KBM-7 (cell line): ENCODE measurements at places on chromosomes 3 and 15.

GRCh38 chr15:62109982-62110851 is 43.4 kb downstream of the C2CD4A start:
- no peak for DNase-seq

- DNase-seq, result no peak
Measured at GRCh38 chr15:80550219-80550907, 144.7 kb upstream of the ABHD17C start.

- no peak for DNase-seq
Measured at GRCh38 chr3:184377374-184377773, 633 bp downstream of the THPO start.

DNA sequence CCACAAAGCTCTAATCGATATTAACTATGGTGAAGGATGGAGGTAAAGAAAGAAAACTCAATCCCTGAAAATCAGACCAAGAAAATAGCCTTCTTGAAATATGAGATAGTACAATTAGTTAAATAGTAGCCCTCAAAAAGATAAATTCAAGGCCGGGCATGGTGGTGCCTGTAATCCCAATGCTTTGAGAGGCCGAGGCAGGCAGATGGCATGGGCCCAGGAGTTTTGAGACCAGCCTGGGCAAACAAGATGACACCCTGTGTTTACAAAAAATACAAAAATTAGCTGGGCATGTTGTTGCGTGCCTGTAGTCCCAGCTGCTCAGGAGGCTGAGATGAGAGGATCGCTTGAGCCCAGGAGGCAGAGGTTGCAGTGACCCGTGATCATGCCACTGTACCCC is 31.6 kb upstream of the CEP152 start:
- no peak for DNase-seq

DNA sequence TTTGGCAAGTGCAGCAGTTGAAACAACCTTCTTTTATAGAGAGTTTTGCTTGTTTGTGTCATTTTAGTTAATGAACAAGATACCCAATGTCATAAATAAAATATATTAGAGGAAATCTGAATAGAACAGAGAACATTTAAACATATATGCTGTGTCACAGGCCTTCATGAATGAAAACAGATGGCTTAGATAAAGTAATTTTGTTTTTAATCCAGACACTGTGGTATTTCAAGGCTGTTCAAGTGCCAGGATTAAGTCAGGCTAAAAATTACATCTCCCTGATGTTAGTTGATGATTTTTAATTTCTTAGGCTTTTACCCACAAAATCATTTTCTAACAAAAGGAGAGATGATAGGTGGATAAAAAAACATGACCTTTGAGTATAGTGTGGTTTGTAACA is 4.9 kb upstream of the ACKR4 start:
- DNase-seq, result no peak

- DNase-seq, result no peak
Measured at GRCh38 chr3:104080088-104080626, 1286.6 kb upstream of the ALCAM start.

GRCh38 chr3:148975696-148976095 is 15.6 kb upstream of the GYG1 start:
- DNase-seq, result no peak

- DNase-seq, result no peak
Measured at GRCh38 chr15:27328186-27328585, 357.2 kb downstream of the GABRG3 start.

DNA sequence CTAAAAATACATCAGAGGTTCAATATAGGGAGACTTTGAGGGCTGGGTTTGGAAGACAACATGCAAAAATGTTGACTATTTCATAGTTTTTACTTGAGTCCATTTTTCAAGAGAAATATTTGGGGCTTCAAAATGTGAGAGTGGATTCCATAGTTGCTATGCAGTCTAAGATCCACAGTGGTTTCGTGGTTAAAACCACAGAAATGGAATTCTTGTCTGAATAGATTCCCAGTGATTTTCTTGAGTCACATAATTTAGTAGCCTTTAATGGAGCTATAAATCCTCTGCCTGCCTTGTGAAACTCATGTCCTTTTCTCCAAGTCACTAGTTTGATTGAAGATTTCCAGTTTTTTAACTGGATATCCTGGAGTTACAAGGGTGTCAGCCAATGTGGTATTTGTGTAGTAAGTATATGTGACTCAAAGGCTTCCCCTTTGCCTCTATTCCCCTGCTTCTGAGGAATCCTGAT is 94.7 kb upstream of the RBMS3 start:
- no peak for DNase-seq

- no peak for DNase-seq
Measured at GRCh38 chr15:48096355-48096786, 24.4 kb upstream of the SLC24A5 start.

- DNase-seq, result no peak
Measured at GRCh38 chr3:153852355-153852754, 268.8 kb upstream of the ARHGEF26 start.

GRCh38 chr15:79160211-79160610 is 69.6 kb upstream of the RASGRF1 start:
- DNase-seq, result no peak

DNA sequence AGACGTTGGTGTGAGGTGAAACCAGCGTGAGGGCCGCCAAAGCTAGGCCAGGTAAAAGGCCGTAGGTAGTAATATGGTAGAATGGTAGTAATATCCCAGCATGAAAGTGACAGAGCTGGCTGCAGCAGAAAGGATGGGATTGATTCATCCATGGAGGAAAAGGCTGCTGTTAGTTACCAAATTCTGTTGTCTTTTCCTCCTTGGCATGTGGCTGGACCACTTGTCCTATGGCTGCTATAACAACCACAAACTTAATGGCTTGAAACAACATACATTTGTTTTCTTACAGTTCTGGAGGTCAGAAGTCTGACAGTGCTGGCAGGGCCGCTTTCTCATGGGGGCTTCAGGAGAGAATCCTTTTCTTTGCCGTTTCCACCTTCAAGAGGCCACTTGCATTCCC is 47.8 kb upstream of the CHST2 start:
- no peak for DNase-seq

GRCh38 chr15:89305395-89305794 is 29.2 kb downstream of the POLG start:
- DNase-seq, result no peak

- no peak for DNase-seq
Measured at GRCh38 chr3:185764163-185764979, 60.5 kb downstream of the IGF2BP2 start.
